Effector memory CD8-positive, alpha-beta T cell (primary cell): ENCODE measurements at places on chromosomes 3 and 15.

- no peak for DNase-seq
Observed at GRCh38 chr3:11230832-11231231, 41.4 kb upstream of the ATG7 start.

DNA sequence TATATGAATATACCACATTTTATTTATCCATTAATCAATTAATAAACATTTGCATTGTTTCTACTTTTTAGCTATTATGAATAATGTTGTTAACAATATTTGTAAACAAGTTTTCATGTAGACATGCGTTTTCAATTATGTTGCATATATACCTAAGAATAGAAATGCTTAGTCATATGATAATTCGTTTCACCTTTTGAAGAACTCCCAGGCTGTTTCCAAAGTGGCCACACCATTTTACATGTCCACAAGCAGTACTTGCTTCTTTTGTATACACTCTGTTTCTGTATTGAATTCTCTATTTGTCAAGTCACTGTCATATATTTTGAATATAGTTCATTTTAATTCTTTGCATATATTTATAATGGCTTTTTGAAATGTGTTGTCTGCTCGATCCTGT lies 206.9 kb upstream of the ZBTB20 start:
- no peak for DNase-seq

GRCh38 chr3:98577178-98577895 lies 16.1 kb downstream of the CPOX start:
- no peak for DNase-seq

DNA sequence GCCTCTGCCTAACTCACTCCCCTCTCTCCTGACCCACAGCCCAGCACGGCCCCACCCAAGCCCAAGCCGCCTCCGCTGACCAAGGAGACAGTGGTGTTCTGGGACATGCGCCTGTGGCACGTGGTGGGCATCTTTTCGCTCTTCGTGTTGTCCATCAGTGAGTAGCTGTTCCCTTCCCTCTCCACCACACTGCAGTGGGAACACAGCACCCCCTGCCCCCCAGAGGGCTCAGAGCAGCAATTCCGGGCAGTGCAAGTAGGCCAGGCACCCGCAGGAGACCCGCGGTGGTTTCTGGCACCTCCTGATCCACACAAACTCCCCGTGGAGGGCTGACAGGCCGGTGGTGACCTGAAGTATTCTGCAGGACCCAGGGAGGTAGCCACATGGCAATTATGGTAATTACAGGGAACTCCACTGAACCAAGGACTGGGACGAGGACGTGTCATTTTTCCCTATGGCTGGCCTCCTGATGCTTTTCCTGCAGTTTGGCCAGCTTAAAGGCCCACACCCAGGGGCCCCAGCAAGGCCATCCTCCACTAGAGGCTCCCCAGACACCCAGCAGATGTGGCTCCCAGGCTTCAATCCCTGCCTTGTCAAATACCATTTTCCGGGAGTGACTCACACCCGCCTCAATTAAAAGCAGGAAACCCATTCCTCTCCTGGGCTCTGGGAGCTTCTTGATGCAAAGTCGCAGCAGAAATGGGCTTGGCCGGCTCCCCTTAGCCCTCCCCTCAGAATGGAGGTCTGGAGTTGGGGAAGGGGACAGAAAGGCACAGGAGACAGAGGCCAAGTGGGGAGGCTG lies 4.8 kb downstream of the TMIE start:
- DNase-seq, result no peak

DNA sequence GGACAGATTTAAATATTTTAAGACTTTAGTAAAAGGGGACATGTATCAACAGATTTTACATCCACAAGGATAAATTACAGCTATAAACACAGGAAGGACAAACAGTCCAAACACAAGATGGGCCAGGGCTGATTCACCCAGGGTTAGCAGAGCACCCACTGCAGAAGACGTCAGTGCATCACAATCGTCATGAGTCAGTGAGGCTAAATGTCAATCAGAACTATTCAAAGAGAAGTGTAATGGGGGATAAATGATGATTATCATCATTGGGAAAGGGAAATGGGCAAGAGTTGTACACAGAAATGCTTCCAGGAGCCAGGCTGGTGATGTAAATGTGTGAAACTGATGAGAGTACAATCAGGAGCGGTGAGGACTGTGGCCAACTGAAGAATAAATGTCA lies 226.8 kb downstream of the PLCL2 start:
- no peak for DNase-seq

- DNase-seq, result no peak
Observed at GRCh38 chr3:89186456-89186855, 79.0 kb downstream of the EPHA3 start.

GRCh38 chr3:193229851-193230420 lies 11.1 kb upstream of the PLAAT1 start:
- DNase-seq, result no peak

- DNase-seq, result no peak
Observed at GRCh38 chr3:153284282-153284938, 122.4 kb downstream of the RAP2B start.

DNA sequence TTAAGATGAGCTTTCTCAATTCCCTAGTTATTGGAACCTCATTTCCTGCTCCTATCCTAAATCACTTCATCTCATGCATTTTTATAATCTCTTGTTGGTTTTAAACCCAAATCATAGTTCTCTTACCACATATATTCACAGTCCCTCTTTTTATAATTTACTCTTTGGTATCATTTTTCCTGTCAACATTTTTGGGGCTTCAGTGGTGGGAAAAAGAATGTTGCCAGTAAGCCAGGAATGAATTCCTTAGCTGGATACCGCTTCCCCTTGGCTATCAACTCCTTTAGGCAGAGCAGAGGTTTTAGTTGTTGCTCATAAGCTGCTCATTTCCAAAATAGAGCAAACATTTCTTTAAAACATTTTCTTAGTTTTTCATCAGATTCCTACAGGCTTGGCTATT lies 112.3 kb downstream of the GALK2 start:
- DNase-seq, result no peak

DNA sequence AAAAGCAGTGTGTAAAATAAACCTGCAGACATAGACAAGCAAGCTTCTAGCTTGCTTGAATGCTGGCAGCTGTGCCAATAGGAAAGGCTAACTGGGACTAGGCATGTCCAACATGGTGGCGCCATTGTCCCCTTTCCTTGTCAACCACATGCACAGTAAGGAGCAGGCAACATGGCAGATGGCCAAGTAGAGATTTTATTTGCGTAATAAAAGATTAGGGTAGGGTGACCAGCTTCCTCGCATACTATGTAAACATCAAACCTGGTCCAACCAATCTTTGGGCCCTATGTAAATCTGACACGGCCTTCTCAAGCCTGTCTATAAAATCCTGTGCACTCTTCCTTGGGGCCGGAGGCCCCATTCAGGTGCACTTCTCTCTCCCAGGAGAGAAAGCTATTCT lies 575.4 kb upstream of the GOLIM4 start:
- no peak for DNase-seq

- DNase-seq, result no peak
Observed at GRCh38 chr3:188169830-188170455, 16.0 kb downstream of the LPP start.

- DNase-seq, result no peak
Observed at GRCh38 chr3:59163953-59164352, 114.1 kb upstream of the CFAP20DC start.

DNA sequence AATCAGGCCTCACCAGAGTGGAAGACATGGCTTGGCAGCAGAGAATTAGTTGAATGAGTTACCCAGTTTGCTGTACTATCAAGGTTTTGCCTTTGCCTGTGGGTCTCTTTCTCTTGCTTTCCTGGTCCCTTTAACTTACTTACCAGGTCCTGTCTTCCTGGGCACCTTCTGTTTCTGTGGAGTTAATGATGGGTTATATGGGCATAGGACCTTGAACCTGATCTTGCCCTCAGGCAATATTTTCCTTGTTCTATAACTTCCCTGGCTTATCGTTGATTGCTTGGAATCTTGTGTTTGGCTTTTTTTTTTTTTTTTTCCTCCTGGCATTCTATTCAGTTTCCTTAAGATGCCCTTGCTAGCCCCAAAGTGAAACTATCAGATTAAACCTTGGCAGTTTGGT lies 106.8 kb downstream of the HHLA2 start:
- DNase-seq, result no peak

- no peak for DNase-seq
Observed at GRCh38 chr3:8113626-8114025, 388.0 kb upstream of the LMCD1 start.

DNA sequence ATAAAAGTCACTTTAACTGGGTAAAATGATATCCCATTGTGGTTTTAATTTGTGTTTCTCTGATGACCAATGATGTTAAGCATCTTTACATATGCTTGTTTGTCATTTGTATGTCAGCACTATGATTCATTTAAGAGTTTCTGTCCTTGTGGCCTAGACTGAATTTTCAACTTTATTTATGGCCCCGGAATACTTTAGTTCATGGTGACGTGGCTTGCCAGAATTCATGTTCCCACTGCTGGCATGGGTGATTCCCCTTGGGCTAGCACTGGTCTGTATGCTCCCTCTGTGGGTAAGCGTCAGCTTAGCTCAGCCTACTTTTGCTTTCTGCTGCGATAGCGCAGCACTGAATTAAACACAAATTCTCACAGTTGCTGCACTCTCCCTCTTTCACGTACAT lies 436.3 kb upstream of the SGO1 start:
- DNase-seq, result no peak

DNA sequence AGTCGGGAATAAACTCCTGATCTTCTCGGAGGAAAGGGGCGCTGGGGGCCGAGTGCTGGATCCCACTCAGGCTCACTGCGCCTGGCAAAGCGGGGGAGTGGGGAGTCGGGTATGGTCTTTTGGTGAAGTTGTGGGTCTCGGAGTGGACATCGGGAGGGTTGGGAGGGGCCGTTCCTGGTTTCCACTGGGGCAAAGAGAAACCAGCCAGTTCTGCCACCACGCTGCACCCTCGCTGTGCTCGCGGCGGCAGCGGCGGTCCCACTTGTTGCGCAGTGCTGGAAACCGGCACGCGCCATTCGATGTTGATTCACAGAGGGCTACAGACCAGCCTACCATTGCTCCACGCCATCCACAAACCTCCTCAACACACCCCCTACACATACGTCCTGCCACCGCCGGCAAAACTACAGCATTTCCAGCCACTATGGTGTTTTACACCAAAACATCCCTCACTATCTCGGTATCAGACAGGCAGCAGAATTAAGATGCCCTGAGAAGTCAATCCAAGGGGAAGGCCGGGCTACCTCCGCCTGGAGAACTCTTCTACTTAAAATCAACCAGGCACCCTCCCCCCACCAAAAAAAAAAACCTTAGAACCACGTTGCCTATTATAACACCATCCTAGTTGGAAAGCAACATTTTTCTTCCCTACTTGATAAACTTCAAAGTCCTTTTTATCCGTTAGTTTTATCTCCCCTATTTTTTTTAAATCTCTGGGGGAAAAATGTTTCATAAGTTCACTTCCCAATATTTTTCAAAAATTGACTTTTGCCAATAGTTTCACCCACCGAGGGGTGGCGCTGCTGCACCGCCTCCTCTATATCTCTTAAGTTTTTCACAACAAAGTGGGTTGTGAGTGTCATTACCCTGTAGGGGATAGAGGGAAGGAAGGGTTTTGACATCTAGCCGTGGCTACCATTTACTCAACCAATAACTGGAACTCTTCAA lies 3.6 kb downstream of the BCL6 start:
- peak; percentile 64 for DNase-seq

DNA sequence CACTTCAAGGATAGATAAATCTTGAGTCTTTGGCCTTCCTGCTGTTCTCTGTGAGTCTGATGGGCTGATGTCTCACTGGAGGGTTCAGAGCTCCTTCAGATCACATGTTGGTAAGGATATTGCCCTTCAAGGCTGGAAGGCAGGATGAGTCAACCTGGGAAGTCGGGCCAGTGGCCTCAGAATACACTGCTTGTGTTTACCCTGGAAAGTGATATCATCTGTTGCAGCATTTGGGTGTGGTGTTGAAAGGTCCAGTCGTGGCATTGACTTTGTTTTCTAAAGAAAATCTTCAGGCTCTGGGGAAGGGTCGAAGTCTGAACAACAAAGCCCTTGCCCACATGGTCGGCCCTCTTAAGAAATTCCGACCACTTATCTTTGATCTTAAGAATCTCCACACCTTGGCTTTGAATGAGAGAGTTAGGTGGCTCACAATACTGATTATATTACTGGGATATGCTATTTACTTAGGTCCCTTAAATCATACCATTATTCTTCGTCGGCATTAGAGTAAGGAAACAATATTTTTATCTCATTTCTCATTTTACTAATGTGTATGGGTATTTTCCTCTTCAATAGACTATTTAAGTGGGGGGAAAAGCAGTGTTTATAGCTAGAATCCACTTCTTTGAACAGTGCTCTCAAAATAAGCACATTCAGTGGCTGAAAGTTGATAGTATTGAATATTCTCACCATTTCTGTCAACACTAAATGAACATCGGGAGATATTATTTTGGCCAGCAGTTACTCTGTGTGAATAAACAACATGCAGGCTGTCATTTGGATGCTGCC lies 303.9 kb upstream of the RASGRP1 start:
- DNase-seq, result no peak

- no peak for DNase-seq
Observed at GRCh38 chr3:129688271-129688895, 81.9 kb upstream of the PLXND1 start.

GRCh38 chr3:14891135-14892132 lies 55.9 kb upstream of the NR2C2 start:
- DNase-seq, result no peak

- DNase-seq, result no peak
Observed at GRCh38 chr3:55804170-55805095, 317.3 kb upstream of the WNT5A start.

- no peak for DNase-seq
Observed at GRCh38 chr15:89112341-89112971, 24.2 kb downstream of the ABHD2 start.

DNA sequence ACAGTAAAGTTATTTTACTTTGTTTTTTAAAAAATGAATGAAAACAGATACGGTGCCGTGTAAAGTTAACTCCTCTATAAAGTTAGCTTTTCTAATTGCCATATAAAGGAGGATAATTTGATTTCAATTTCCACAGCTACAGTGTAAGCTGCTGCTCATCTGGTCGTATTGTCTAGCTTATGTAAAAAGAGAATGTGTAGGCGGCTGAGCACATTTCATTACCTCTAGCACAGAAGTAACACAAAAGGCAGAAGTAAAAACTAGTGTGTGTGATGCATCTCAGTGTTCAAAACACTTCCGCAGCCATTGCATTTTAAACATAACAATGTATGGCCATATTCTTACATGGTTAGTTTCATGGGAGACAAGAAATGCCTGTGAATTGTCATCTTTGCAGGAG lies 105.0 kb upstream of the P2RY1 start:
- no peak for DNase-seq

- DNase-seq, result no peak
Observed at GRCh38 chr3:12885583-12885930, 44.2 kb upstream of the RPL32 start.

- no peak for DNase-seq
Observed at GRCh38 chr15:88023914-88024313, 232.6 kb downstream of the NTRK3 start.

GRCh38 chr3:104458657-104459056 lies 908.1 kb upstream of the ALCAM start:
- DNase-seq, result no peak

- DNase-seq, result no peak
Observed at GRCh38 chr3:48782046-48782445, 65.0 kb upstream of the IP6K2 start.

- DNase-seq, result no peak
Observed at GRCh38 chr15:33292717-33293307, 18.0 kb upstream of the RYR3 start.

- no peak for DNase-seq
Observed at GRCh38 chr15:77540312-77541060, 92.2 kb downstream of the LINGO1 start.

- no peak for DNase-seq
Observed at GRCh38 chr15:100877551-100877950, 2.1 kb upstream of the ALDH1A3 start.

- no peak for DNase-seq
Observed at GRCh38 chr15:58039079-58040035, 26.2 kb downstream of the ALDH1A2 start.
